PC-9 (cell line): ENCODE measurements at places on chromosomes 2 and 18. TPM values are rescaled to one million over a fixed set of nuclear protein-coding genes. Genes with fewer than 3 reads are reported as not detected.

The OTX1 gene
- 6.8 and 7.0 TPM in 2 replicates for total RNA-seq

The PMAIP1 gene
- 16.5 and 17.0 TPM in 2 replicates for total RNA-seq

The PCARE gene
- not detected in 2 replicates for total RNA-seq

The AMER3 gene
- total RNA-seq, result not detected in 2 replicates

The LIMS3 gene
- total RNA-seq, result 1.4 and 2.3 TPM in 2 replicates

The NOSTRIN gene
- total RNA-seq, result 0.48 and 0.68 TPM in 2 replicates

The AQP4 gene
- total RNA-seq, result not detected in 2 replicates

The LYG2 gene
- not detected in 2 replicates for total RNA-seq

The SLC4A5 gene
- total RNA-seq, result 1.2 TPM in 1 of 2 replicates, not detected in the other

The HJURP gene
- total RNA-seq, result 109 TPM in 2 replicates

The RFX8 gene
- not detected in 2 replicates for total RNA-seq

The CYS1 gene
- 0.43 and 0.61 TPM in 2 replicates for total RNA-seq

The EHD3 gene
- 1.8 and 1.9 TPM in 2 replicates for total RNA-seq

The SEH1L gene
- 98.3 and 101 TPM in 2 replicates for total RNA-seq

The SULT1C2 gene
- 2.1 and 3.0 TPM in 2 replicates for total RNA-seq

The SP140 gene
- total RNA-seq, result 0.58 and 0.83 TPM in 2 replicates

The CREG2 gene
- total RNA-seq, result 9.0 and 12.3 TPM in 2 replicates

The SNED1 gene
- total RNA-seq, result 2.8 and 9.6 TPM in 2 replicates

The HTRA2 gene
- 23.2 and 23.5 TPM in 2 replicates for total RNA-seq

The NFATC1 gene
- total RNA-seq, result 2.6 and 2.9 TPM in 2 replicates
